ENCODE measurements at places on chromosomes 3 and 15. TPM values are rescaled to one million over a fixed set of nuclear protein-coding genes. Genes with fewer than 3 reads are reported as not detected.
A peak's percentile ranks its signal among the peaks of the same experiment; 100 is the strongest.

DNA sequence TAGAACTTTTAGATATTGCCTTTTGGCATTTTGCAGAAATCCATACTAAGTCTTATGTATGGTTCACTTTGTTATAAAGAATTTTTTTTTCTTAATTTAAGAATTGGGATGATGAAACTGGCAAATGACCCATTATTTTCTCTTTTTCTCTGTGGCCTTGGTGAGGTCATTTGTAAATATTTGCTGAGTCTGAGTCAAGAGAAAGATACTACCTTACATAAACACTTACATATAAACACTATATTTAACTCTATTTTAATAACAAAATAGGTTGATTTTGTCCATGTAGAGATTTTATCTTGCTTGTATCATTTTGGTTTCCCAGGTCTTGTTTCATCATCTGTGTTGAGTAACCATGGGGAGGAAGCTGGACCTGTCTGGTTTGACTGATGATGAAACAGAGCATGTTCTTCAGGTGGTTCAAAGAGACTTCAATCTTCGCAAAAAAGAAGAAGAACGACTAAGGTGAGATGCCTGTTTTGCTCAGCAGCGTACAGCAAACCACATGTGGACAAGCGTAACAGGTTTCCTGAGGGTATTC lies 91.1 kb downstream of the MYRIP start:
- no peaks in the 10 kb centered on the region for H3K27me3 ChIP-seq
- H3K4me3 ChIP-seq = no peak overlapping the region
- no peaks in the 10 kb centered on the region for H3K4me1 ChIP-seq
- no peaks in the 10 kb centered on the region for H3K36me3 ChIP-seq

The TRIM42 gene
- total RNA-seq = not detected

DNA sequence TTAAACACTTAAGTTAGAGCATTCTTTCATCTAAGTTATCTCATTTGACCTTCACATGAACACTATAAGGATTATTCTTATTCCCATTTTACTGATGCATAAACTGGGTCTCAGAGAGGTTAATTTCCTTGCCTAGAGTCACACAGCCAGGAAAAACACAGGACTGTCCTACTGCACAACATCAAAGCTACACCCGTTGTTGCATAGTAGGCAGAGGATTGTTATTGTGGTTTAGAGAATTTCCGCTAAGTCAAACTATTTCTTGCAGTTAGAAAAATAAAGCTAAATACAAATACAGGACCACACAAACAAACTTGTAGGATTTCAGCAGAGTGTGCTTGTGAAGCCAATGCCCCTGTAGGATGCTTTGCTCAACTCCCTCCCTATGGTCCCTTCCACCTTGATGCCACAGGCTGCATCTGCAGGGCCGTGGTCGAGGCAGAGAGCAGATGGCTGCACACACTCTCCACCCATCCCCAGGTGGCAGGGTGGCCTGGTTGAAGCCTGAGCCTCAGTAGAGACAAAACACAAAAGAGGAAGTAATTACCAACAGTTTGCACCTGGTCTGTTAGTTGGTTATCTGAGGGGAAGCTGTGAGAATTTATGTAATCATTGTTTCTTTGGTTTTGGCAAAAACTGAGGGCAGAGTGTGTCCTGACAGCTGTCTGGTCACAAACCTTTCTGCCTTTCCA lies 41.1 kb upstream of the SKOR1 start:
- no peaks in the 10 kb centered on the region for H3K27me3 ChIP-seq
- DNase-seq = no peak
- H3K27ac ChIP-seq = no peak overlapping the region
- H3K36me3 ChIP-seq = no peaks in the 10 kb centered on the region
- no peak overlapping the region for H3K4me3 ChIP-seq

The CCDC54 gene
- not detected for total RNA-seq

DNA sequence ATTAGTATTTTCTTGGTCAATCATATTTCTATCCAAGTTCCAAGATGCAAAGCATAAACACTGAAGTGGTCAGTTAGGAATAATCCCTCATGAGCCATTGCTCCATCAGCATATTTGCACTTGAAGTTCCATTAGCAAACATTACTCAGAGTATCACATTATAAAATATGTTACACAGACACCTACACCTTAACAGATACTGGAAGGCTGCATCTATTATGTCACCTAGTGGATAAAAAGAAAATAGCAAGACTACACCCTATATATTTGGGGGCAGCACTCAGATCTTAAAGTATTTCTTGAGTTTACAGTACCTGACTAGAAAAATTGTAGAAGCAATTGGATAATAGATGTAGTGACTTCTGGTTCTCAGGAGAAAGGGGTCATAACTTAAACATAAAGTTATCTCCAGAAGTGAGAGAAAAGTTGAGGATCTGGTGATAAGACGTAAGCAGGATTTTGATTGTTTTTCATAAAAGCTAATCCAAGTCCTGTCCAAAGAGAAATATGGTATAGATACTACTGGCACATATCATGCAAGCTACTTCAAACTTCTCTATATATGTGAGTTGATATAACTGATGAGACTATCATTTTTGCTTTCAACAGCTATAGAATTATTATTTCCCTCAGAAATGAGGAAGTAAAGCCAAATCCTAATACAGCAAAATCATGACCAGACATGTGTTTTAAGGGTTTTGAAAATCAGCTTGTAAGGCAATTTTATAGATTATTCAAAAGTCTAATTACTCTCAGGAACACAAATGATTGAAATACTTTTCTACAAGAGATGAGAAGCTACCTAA lies 422.2 kb downstream of the GBE1 start:
- H3K4me3 ChIP-seq = no peak overlapping the region
- no peaks in the 10 kb centered on the region for H3K27me3 ChIP-seq
- DNase-seq = peak; percentile 8
- no peaks in the 10 kb centered on the region for H3K4me1 ChIP-seq
- no peak overlapping the region for H3K27ac ChIP-seq

The EPHA3 gene
- not detected for total RNA-seq

The THRB gene
- 10.5 TPM for total RNA-seq

- H3K27me3 ChIP-seq = peaks cover 5% of the 10 kb centered on the region
- no peak overlapping the region for H3K27ac ChIP-seq
- no peak overlapping the region for H3K4me3 ChIP-seq
- H3K4me1 ChIP-seq = no peaks in the 10 kb centered on the region
Observed at GRCh38 chr3:8589880-8590556, 54.6 kb downstream of the SSUH2 start.

DNA sequence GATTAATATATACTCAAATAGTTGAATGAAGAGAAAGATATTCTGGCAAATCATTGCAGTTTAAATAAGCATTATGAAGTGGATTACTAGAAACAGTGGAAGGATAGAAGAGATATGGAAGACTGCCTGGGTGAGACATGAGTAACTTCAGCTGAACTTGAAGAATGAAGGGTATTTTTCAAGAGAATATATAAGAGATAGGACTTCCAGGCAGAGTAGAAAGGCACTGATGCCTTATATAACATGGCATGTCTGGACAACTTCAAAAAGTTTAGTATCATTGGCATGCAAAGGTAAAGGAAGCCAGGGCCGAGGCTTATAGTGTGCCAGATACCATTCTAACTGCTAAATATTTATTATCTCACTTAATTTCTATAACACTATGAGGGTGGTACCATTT lies 126.5 kb upstream of the SLC7A14 start:
- H3K27ac ChIP-seq = no peak overlapping the region
- no peaks in the 10 kb centered on the region for H3K27me3 ChIP-seq
- H3K4me3 ChIP-seq = no peak overlapping the region
- H3K36me3 ChIP-seq = no peaks in the 10 kb centered on the region
- DNase-seq = no peak

All from K562 (cell line).